ENCODE measurements at places on chromosomes 7 and 10.
A peak's percentile ranks its signal among the peaks of the same experiment; 100 is the strongest.

DNA sequence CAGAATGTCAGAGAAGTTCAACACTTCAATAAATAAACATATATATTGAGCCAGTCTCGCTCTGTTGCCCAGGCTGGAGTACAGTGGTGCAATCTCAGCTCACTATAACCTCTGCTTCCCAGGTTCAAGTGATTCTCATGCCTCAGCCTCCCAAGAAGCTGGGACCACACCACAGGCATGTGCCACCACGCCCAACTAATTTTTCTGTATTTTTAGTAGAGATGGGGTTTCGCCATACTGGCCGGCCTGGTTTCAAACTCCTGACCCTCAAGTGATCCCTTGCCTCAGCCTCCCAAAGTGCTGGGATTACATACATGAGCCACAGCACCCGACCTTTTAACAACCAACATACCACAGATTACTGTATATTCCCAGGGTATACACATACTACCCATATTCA is 134.2 kb downstream of the JMJD1C start:
- DNase-seq, result no peak

DNA sequence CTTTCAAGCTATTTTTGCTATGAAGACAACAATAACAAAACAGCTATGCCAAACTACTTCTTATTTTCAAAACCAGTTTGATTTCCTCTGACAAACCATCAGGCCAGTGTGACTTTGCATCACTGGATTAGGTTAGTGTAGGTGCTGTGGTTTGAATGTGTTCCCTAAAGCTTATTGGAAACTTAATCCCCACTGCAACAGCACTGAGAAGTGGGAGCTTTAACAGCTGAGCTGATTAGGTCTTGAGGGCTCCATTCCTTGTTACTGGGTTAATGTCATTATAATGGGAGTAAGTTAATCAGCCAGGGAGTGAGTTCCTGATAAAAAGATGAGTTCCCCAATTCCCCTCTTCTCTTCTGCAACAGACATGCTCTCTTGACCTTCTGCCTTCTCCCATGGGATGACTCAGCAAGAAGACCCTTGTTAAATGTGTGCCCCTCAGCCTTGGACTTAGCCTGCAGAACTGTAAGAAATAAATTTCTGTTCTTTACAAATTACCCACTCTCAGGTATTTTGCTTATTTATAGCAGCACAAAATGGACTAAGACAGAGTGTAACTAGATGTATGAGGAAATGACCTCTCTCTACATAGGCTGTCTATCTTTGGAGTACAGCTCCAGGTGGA is 186.8 kb downstream of the CTTNBP2 start:
- no peak for DNase-seq

DNA sequence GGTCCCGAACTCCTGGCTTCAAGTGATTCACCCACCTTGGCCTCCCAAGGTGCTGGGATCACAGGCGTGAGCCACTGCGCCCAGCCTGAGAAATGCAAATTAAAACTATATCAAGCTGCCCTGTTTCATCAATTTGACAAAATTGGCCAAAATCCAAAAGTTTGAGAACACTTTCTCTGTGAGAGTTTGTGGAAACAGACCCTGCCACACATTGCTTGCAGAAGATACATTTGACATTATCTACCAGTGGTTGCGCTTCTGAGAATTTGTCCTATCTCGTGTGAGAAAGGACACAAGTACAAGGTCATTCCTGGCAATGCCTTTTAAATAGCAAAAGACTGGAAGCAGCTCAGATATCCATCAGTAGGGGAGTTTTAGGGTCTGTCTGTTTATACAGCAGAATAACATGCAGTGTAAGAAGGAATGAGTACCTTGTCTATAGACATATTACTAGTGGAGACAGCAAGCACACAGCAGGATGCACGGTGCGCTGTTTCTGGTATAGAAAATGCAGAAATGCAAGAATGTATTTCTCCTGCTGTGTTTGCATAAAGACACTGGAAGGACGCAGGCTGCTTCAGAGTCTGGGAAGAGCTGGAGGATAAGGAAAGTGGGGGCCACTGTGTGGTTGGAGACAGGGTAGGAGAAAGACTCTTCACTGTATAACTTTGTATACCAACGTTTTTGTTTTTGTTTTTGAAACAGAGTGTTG is 4.3 kb downstream of the LHPP start:
- no peak for DNase-seq

DNA sequence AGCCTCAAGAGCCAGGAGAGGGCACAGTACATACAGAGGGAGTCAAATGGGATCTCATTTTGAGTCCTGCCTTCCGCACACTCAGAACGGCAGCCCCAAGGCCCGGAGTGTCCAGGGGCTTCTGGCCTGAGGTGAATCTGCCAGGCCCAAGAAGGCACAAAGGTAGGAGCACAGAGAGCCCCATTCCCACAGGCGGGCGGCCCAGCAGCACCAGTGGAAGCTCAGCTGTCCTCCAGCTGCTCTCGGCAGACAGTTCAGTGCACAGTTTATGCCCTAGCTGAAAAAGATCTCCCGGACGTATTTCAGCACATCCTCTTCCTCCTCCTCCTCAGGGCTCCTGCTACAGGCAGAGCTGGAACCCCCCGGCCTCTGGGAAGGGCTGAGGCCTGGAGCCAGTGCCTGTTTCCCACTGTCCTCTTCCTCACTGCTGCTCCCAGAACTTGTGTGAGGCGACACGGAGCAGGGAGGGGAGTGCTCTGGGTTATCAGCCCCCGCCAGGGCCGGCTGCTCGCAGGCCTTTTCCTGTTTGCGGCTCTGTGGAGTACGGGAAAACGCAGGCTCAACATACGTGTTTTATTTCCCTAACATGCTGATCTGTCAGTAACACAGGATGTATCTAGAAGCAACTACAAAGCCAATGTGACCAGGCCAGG is 4.0 kb downstream of the CYREN start:
- DNase-seq, result no peak

DNA sequence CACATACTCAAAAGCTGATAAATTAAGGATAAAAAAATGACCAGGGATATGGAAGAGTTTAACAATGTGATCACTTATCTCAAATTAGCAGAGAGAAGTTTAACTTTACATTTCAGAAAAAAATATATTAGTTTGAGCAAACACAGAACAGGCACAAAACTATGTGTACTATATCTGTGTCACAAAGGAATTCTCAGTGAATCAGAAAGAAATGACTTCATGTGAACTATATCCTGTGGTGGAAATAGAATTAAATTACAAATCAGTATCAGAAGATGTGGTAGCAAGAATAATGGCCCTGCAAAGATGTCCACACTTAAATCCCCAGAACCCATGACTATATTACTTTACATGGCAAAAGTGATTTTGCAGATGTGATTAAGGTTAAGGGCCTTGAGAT is 70.3 kb downstream of the SEC23IP start:
- DNase-seq, result no peak

- DNase-seq, result no peak
Measured at GRCh38 chr7:105691082-105691679, 109.9 kb upstream of the EFCAB10 start.

DNA sequence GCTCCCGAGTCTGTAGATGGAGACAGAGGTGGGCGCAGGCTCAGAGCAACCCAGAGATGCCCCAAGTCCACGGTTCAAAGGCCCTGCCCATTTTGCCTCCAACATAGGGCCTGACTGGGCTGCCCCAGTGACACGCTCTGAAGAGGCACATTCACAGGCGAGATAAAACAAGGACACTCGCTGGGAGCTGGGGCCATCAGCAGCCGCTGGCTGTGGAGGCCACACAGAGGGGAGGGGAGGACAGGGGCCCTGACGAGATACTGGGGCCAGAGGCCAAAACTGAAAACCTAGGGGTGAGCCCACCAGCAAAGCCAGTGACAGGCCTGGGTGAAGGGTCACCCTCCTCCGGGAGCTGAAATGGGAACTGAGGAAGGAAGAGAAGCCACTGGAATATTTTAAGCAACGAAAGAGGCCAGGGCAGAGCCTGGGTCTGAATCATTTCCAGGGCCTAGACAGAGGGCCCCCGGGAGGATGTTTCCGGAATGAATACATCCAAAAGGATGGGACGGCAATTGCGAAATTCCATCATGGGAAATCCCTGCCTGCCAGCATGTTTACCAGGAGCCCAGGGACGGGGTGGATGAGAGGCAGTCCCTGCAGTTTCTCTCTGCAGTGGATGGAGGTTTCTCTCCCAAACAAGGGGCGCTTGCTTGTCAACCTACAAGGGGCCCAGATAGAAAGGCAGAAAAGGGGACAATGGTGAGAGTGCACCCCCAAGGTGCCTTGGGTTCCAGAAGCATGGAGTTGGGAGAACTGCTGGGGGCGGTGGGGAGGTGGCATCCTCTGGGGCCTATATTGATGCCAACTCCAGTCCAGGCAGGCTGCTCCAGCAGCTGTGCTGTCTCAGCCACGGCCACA is 29.0 kb upstream of the HSPA12A start:
- DNase-seq, result no peak

GRCh38 chr7:57363321-57363720 is 86.7 kb upstream of the ZNF716 start:
- no peak for DNase-seq

GRCh38 chr7:131327626-131328376 is at the start of gene MKLN1:
Gene MKLN1 (plus strand): TSS chr7:131327876. CDS start chr7:131327900, 24 bp downstream.
- DNase-seq, result peak; percentile 69

DNA sequence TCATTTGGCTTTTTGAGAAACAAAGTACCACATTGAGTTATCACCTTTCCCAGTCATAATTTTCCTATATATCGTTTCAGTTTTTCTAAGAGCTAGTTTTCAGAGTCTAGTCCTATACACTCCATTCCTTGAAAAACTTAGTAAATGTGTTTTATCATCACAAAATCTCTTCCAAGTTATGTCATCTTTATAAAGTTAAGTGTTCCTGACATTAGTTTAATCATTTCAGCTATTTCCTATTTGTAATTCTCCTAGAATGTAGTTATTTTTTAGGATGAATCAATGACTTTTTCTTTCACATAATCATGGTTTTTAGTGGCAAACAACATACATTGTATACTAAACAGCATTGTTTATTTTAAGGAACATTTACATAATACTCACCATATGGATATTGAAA is 191.7 kb upstream of the BET1 start:
- DNase-seq, result no peak

DNA sequence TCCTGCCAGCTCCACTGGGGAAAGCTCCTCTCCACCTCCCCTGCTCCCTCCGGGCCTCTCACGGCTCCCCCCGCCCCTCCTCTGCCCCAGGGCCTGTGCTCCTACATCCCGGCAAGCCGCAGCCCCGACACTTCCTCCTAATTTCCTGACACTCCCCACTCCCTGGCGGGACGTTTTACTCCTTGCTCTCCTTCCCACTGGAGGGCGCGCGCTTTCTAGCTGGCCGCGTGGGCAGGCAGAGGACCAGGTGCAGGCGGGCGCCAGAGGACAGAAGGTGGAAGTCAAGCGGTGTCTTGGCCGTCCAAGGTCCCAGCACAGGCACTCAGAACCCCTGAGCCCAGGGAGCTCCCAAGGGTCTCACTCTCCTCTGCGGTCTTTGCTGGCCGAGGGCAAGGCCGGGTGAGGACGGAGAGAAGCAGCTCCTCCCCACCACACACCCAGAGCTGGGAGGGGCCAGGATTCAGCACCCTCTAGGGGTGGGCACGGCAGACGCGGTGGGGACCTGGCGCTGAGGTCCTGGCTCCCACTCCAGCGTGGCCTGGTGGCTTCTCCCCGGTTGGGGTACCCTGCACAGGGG is 19.1 kb downstream of the ADAM8 start:
- DNase-seq, result no peak

GRCh38 chr7:151493083-151493482 is 26.6 kb downstream of the RHEB start:
- DNase-seq, result no peak

DNA sequence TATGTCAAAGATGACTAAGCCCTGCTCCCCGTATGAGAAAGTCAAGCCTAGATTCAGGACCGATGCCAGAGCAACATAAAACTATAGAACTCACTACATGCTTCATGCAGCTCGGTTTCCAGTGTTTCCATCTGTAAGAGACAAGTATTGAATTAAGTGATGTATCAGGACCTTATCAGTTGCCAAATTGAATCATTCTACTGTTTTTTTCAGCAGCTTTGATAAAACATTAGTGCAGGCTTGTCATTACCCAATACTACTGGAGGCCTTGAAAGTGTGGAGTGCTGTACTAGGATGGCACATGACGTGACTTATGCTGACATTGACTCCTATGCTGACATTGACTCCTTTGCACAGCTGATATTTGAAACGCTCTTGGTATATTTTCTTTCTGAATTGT is 10.8 kb upstream of the NRP1 start:
- no peak for DNase-seq

DNA sequence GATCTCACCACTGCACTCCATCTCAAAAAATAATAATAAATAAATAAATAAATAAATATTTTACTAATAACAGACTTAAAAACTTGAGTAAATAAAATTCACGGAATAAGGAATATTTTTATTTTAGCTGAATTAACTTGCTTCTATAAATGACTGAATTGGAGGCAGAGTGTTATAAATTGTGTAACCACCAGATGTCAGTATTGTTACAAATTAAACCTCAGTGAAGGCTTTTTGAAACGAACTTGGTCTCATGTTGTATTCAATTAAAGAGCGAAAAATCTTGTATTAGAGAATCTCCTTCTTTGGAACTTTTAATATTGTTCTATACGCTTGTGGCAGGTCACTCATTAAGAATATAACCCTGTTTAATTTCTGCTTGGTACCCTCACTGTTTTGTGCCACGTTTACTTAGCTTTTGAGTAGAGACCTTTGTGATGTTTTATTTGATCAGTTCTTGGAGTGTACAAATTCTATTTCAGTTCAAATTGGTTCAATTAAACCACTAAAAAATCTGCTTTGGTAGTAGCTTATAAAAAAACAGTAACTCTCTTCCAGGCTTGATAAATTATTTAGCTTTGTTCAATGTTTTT is 45.6 kb upstream of the SCIN start:
- DNase-seq, result no peak

GRCh38 chr10:132724446-132724845 is 61.5 kb downstream of the NKX6-2 start:
- no peak for DNase-seq

GRCh38 chr10:11197878-11198277 is 180.2 kb downstream of the CELF2 start:
- DNase-seq, result no peak

GRCh38 chr10:18545621-18546305 is 105.6 kb downstream of the NSUN6 start:
- DNase-seq, result no peak

- no peak for DNase-seq
Measured at GRCh38 chr10:121942749-121943416, 15.1 kb upstream of the ATE1 start.

DNA sequence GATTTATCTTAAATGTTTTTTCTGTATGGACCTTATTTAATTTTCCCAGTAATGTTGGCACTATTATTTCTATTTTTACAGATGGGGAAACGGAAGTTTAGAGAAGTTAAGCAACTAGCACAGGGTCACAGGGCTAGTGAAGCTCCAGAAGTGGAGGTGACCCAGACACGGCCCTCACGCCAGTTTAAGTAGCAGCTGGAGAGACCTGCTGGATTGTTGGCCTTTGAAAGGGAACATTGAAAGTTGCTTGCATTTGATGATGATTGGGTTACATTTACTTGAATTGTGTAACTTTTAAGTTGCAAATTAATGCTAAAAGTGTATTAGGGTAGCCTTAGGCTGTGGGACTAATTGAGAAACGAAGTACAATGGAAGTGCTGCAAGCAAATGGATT is 25.6 kb downstream of the CDK14 start:
- no peak for DNase-seq

GRCh38 chr7:111785076-111785475 is 222.8 kb upstream of the IMMP2L start:
- no peak for DNase-seq

- DNase-seq, result no peak
Measured at GRCh38 chr7:107742678-107743566, 1.0 kb upstream of the CBLL1 start.
